ENCODE measurements at places on chromosomes 12 and 14.

GRCh38 chr12:54413284-54414190 is 5.5 kb downstream of the ITGA5 start:
- DNase-seq = peak; percentile 84

DNA sequence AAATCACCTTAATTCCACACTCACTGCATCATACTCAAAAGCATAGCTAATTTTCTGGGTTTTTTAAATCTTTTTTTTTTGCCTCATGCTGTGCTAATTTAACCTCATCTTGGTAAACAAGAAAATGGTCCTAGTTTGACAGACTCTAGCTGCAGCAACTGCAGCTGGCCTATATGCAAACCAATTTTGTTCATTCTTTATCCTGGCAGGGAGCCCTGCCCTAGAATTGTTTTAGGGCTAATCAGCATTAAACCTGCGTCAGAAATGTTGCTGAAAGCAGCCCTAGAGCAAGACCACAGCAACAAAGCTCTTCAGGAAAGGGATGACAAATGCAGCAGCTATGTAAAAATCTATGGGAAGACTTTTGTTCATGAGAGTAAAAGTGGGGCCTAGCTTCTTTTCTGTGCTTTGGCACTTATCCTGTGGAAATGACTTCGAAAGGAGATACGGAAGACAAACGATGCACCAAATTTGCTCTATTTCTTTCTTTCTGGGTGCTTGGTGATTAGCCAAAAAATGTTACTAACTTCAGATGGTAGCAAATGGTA is 72.2 kb downstream of the DENND5B start:
- no peak for DNase-seq

DNA sequence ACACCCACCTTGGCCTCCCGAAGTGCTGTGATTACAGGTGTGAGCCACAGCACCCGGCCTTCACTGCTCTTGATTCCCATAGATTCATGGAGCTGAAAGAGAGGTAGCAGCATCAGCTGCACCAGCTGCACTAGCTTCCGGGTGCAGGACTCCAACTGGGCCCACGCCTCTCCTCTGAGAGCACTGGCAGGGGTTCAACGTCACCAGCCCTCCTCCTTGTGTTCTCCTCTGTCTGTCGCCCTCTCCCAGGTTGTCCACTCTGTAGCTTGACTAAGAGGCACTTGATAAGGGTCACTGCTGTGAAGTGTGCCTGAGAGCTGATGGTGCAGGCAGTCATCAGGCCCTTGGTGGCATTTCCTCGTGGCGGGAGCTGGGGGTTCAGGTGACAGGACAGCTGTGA is 28.3 kb downstream of the MLXIP start:
- no peak for DNase-seq

- no peak for DNase-seq
These were observed 30.5 kb upstream of the GPATCH2L start for GRCh38 chr14:76121089-76121748.

DNA sequence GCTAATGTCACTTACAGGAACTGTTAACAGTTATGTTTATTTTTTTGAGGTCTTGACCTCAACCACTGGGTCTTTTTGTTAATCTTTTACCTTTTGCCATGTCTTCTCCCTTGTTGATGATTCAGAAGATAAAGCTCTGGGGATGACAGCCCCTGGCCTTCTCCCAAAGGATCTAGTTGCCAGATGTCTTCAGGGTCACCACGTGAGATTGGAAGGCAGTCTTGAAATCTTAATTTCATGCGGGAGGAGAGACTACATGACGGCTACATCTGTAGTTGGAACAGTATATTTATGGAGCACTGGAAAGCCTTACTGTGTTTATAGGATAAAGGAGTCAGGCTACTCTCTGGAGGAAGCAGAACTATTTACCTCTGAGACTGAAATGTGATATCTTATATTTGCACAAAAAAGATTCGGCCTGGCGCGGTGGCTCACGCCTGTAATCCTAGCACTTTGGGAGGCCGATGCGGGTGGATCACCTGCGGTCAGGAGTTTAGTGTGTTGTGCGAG is 5.6 kb downstream of the MLEC start:
- DNase-seq = no peak

- DNase-seq = no peak
These were observed 11.9 kb upstream of the LRP1-AS start for GRCh38 chr12:57159311-57159710.

GRCh38 chr12:114444422-114445279 is 38.7 kb upstream of the TBX5 start:
- no peak for DNase-seq

DNA sequence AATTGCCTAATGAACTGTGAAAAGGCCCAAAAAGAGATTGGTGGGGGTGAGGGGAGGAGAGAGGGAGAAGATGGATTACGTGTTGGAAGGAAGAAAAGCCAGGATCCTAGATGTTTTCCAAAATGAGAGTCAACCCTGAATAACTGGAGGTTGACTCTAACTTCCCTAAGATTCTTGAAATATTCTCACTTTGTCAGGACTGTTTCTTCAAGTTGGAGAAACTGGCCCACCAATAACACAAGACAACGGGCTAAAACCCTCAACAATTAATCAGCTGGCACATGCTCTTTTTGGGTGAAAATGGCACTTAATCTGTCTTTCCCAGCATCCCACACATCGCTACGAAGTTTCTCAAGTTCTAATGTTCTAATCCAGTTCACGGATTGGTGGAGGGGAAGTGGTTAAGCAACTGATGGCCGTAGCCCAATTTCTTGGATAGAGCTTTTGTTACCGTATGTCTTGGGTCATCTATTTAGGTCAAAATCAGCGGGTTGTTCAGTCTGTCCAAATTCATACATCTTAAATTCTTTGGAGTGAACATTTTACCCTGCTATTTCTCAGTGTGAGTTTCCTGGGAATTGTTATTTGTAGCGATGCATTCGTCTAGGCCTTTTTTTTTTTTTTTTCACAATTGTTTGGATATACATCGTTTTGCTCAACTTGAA is 49.0 kb downstream of the GPHB5 start:
- no peak for DNase-seq

- DNase-seq = no peak
These were observed 58.8 kb downstream of the TRMT5 start for GRCh38 chr14:60922050-60922449.

GRCh38 chr14:49897414-49897813 is 4.5 kb downstream of the ARF6 start:
- no peak for DNase-seq

- DNase-seq = no peak
These were observed 413.2 kb downstream of the DPF3 start for GRCh38 chr14:72480464-72481243.

GRCh38 chr12:110657747-110658146 is 31.2 kb downstream of the HVCN1 start:
- no peak for DNase-seq

DNA sequence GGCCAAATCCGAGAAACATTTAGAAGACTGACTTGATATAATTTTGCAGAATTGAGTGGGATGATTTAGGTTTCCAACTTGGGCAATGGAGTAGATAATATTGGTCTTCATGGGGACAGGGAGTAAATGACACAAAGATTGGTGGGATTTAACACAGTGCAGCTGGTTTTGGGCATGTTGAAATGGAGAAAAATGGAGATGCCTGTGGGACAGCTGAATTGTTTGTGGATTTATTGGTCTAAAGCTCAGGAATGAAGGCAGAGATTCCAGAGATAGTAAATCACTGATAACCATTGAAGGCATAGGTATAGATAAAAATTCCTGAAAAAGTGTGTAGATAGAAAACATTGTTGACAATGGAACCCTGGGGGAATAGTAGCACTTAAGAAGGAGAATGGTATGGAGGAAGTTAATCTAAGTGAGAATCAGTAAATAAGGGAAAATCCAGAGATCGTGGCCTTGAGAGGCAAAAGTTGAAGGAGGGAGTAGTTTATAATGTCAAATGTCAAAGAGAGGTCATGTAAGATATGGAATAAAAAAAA is 120.9 kb upstream of the ATP2B1 start:
- DNase-seq = no peak

DNA sequence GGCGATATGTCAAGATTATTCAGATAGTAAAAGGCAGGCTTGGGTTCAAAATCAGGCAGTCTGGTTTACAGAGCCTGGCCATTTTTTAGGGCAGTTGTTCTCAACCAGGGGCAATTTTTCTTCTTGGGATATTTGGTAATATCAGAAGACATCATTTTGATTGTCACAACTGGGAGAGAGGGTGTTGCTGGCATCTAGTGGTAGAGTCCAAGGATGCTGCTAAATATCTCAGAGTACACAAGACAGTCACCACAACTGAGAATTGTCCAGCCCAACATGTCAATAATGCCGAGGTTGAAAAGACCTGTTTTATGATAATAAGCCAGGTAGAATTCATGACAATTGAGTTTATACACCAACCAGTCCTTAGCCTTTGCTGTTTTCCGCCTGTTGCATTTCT is 733.9 kb downstream of the NRXN3 start:
- no peak for DNase-seq

DNA sequence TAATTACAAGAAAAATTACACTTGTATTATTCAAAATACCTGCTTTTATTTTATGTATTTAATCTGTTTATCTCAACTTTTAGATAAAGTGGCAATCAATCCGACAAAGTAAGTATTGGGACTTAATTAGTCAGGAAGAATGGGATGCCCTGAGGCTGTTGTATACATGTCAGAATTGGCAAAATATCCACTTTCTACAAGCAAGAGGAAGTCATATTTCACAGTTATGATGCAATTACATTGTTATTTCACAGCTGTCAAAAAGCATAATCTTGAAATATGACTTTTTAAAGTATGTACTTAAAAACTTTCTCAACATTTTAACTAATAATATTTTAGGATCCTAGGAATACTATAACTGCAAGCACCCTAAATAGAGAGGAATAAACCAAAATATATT is 357.1 kb upstream of the MGAT4C start:
- DNase-seq = no peak

- DNase-seq = no peak
These were observed 73.2 kb downstream of the RCOR1 start for GRCh38 chr14:102665621-102666020.

GRCh38 chr12:59847127-59847526 is 251.3 kb downstream of the SLC16A7 start:
- DNase-seq = no peak

- peak; percentile 31 for DNase-seq
These were observed 5.3 kb downstream of the STYK1 start for GRCh38 chr12:10668526-10668925.

GRCh38 chr12:26520109-26520508 is 312.9 kb downstream of the ITPR2 start:
- DNase-seq = no peak

DNA sequence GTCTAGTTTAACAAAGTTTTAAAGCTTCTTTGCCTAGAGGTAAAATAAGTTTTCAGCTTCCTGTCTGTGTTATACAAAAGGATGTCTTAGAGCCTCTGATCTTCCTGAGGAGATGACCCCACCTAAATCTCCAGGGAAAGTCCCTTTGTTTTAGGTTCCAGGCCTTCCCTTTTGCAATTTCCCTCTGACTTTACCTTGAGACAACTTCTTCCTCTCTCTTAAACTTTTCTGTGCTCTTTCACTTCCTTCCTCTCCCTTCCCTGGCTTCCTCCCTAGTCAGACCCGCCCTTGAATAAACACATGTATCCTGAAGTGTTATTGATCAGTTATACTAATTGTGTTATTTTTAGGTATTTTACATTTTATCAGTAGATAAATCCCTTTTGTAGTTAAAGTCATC is 134.8 kb downstream of the DYRK2 start:
- no peak for DNase-seq

GRCh38 chr14:59265808-59266207 is 77.3 kb downstream of the DAAM1 start:
- DNase-seq = no peak

DNA sequence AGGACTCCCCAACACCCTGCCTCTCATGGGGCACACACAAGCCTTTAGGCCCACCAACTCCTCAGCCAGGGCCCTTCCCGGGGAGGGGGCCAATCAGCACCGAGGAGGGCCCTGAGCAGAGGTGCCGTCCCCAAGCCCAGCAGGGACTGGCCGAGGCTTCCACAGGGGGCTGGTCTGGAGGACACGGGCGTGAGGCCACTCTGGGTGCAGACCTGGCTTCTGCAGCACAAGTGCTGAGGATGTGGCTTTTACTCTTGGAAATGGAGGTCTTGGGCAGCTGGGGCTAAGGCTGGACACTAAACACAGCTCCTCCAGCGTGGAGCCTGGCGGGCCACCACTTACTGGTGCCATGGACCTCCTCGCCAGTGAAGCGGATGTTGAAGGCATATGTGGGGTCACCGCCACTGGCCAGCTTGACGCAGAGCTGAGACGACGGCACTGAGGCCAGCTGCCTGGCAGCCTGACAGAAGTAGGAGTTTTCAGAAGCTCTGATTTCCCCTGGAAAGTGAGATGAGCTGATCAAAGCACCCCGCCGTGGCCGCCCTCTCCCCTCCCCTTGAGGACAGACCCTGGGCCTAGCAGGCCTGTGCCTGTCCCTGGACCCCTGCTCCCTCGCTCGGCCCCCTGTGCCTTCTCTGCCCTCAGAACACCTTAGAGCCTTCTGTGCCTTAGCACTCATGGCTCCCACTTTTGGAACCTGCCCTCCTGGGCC is 44.0 kb downstream of the TRAFD1 start:
- DNase-seq = no peak

GRCh38 chr14:99615497-99616157 is 11.6 kb upstream of the CCDC85C start:
- no peak for DNase-seq

DNA sequence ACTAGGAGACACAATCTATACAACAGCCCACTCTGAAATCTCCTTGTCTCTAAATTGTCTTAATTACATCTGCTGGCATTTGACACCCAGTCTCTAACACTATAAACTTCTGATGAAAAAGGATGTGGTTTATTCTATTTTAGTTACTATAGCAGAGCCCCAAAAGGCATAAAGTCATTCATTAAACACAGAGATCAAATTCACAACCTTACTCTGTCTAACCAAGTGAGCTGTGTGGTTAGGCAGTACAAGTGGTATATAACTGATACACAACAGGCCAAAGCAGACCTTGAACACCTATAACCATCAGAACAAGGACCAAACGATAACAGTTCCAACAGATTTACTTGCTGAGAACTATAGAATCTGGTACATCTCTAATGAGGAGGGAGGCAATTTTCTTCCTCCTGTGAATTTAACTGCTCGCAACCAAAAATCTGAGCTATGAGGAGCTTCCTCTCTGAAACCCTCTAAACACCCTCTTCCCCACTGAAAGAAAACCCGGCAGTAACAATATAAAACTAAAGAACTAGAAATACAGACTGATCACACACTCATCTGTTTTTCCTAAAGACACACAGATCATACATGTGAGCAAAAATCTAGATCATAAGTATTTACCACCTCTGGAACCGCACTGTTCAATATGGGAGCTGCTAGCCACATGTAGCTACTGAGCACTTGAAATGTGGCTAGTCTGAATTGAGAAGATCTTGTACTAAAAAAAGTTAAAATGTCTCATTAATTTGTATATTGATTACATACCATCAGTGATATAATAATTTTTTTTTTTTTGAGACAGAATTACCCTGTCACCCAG is 17.7 kb downstream of the SPPL3 start:
- DNase-seq = no peak

GRCh38 chr12:16349131-16349460 is 1.7 kb downstream of the MGST1 start:
- peak; percentile 29 for DNase-seq

Measured in CD4-positive, alpha-beta T cell treated with Interferon alpha-2 for 1 hour (primary cell).